AML-193 (cell line): ENCODE measurements at places on chromosomes 12 and 14.

DNA sequence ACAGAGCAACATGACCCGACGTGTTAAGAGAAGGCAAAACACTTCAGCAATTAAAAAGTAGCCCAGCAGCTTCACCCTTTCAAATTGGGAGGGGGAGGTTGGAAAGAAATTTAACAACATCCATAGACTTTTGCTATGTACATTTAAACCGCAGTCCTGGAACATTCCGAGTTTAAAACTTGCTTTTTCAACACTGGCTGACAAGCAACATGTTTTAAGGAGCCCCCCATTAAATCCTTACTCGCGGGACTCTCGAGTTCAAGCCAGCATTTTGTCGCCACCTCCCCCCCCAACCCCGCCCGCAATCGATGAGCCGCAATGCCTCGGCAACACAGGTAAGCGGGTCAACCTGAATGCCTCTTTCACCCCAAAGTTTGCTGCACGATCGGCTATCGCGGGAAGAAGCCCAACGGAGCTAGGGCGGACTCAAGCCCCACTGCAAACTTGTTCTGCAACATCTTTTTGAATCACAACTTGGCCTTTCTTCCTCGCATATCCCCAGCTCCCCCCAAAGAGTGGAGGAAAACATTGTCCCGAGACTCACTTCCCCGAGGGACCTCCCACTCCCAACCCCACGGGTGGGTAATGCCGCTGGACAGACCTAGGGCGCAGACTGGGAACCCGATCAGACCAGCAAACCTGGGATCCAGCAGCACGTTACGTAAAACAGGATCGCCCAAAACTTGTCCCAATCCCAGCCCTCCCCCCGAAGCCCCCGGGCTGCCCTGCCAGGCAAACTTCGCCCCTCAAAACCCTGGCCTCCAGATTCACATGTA is 777 bp downstream of the ZFP36L1 start:
- DNase-seq = no peak

GRCh38 chr12:89970722-89971121 is 262.1 kb upstream of the ATP2B1 start:
- DNase-seq = no peak

DNA sequence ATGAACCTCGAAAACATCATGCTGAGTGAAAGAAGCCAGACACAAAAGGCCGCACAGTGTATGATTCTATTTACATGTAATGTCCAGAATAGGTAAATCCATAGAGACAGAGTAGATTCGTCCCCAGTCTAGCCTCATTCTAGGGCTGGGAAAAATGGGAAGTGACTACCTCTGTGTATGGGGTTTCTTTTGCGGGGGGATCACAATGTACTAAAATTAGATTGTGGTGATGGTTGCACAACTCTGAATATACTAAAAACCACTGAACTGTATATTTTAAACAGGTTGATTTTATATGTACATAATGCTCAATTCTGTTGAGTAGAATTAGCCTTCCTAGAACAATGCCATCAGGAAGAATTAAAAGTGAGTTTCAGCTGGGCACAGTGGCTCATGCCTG is 6.3 kb upstream of the RILPL2 start:
- DNase-seq = peak; percentile 38

GRCh38 chr14:56422703-56423213 is 156.8 kb upstream of the TMEM260 start:
- DNase-seq = peak; percentile 41

DNA sequence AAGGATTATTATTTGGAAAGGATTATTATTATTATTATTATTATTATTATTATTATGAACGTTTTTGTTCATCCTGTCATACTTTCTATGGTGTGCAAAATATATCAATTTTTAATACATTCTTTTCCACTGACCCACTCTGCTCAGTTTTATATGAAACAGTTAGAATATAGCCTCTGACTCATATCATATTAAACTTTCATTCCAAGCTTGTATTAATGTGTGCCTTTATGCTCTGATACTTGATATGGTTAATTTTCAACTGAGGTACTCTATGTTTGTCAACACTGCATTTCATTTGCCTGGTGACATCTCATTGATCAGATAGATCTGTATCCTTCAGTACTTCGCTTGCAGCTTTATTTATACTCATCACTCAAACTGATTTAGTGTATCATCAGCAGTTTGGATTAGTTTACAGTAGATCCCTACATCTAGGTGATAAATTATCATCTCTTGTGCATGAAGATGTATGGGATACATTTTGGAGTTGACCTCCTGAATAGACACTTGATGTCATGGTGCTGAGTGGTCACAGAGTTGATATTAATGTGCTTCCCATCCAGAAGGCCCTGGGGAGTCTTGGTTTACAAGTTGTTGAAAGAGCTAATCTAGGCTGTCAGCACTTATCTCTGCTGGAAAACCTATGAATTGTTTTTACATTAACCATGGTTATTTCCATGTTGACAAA is 271.8 kb downstream of the TRHDE start:
- no peak for DNase-seq
